CD4-positive, alpha-beta memory T cell (primary cell): ENCODE measurements at places on chromosomes 2 and 18. TPM values are rescaled to one million over a fixed set of nuclear protein-coding genes. Genes with fewer than 3 reads are reported as not detected.

Gene PRADC1
- total RNA-seq = 7.4 TPM

Gene VIT
- not detected for total RNA-seq

Gene HNRNPA3
- 172 TPM for total RNA-seq

Gene MEP1B
- not detected for total RNA-seq

Gene KATNAL2
- total RNA-seq = 2.1 TPM

GRCh38 chr2:112199188-112199587 is 55.7 kb downstream of the ZC3H8 start:
- no peak for DNase-seq

DNA sequence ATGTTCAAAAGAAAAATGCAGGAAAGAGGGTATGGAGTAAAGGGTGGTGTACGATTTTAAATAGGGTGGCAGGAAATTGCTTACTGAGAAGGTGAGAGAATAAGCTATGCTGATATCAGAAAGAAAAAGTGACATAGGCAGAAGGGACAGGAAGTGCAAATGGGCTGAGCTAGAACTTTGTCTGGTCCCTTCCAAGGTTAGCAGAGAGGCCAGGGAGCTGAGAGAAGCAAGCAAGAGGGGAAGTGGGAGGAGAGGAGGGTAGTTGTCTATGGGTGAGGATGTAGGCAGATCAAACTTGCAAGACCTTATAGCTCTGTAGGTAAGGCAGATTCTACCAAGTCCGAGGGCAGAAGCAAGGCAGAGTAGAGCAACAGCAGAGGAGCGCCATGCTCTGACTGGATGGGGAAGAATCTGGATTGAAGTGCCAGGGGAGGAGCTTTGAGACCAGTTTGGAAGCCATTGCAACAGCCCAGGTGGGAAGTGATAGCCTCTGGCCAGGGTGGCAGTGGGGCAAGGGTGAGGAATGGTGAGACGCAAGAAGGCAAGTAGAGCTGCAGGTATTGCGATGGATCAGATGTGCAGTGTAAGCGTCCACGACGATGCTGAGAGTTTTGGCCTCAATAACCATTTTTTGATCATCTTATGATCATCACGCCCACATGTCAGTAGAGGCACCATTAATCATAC is 134.4 kb upstream of the APCDD1 start:
- no peak for DNase-seq

GRCh38 chr2:204470178-204470620 is 75.1 kb upstream of the PARD3B start:
- DNase-seq = no peak

DNA sequence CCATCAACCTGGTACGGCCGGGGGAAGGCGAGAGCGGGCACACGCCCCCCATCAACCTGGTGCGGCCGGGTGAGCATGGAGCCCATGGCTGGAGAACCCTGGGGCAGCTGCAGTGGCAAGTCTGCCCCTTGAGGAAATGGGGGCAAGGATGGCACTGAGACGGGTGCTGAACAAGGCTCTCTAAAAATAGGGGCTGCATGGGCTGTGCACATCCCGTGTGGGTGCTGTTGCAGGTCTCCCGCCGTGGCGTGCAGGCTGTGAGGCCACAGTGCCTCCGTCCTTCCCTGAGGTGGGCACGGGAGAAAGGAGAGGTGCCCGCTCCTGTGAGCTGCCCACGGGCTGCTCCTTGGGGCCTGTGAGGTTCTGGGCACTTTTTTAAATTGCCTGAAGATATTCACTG is 99.2 kb downstream of the NFATC1 start:
- DNase-seq = no peak

DNA sequence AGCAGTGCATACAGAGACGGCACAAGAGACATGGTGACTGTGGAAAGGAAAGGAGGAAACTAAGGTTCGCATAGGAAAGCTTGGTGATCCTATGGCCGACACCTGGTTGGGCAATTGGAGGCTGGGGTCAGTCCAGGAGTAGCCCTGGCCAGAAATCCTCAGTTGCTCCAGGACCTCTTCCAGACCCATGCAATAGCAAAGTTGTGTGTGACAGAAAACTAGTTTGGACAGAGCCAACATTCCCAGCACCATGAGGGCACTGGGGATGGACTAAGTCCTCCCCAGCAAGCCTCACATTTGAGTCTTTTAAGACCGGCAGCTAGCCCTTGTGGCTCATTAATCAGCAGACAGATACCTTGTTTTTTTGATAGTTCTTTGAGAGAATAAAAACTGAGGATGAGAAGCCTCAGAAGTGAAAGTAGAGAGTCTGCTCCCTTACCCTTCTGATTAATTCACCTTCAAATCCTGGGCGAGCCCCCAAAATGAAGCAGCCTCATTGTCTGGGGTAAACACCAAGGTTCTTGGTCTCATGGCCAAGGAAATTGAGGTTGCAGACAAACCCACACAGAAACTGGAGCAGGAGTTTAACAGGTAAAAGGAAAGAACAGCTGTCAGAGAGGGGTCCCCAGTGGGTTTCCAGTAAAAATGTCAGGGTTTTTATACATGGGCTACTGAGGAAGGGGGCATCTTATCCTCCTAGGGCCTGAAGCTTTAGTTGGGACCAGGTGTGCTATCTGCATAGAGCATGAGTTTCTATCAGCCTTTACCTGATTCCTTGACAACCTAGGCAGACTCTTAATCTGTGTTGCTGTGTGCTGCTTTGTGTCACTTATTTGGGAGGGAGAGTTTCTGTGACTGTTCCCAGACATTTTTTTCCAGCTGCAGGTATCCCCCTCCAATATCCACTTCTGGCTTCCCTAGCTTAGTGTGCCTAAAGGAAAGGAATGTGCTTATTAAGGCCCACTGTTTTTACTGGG is 39.1 kb downstream of the STK17B start:
- peak; percentile 62 for DNase-seq

- DNase-seq = no peak
Observed at GRCh38 chr2:156065912-156066311, 266.6 kb downstream of the NR4A2 start.

DNA sequence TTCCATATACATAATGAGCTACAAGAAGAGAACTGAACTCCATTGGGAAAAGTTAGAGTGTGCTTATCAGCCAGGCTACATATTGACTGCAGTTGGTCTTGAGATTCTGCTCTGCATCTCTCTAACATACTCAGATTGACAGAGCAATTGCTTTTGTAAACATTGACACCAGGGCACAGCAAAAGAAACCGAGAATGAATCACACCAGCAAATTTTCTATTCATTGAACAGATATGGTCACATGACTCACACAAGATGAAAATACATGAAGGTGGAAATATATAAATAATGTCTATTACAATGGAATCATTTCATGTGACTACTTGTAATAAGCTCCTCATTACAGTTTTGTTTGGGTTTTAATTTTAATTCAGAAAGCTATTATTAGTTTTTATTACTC is 691.9 kb upstream of the TMEFF2 start:
- no peak for DNase-seq

DNA sequence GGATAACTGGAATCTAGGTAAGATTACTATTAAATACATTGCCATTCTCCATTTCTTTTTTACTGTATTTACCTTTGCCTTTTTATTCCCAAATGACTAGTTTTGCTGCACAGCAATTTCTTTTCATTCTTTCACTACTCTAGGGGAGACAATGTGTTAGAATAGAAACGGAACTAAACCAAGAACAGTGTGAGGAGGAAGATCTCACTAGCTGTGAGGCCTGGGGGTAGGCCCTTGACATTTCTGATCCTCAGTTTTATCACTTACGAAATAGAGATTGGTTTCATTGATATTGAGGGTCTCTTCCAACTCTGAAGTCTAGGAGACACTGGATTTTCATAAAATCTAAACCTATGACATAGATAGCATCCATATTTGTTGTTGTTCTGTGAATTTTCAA is 191.1 kb downstream of the IKZF2 start:
- no peak for DNase-seq

GRCh38 chr2:214706986-214707385 is 102.5 kb downstream of the BARD1 start:
- no peak for DNase-seq

- peak; percentile 68 for DNase-seq
Observed at GRCh38 chr2:24919037-24919505, 966 bp downstream of the ADCY3 start.

- DNase-seq = no peak
Observed at GRCh38 chr2:213247566-213247965, 36.7 kb upstream of the SPAG16 start.

GRCh38 chr18:45820106-45820745 is 5.2 kb upstream of the SIGLEC15 start:
- DNase-seq = no peak

DNA sequence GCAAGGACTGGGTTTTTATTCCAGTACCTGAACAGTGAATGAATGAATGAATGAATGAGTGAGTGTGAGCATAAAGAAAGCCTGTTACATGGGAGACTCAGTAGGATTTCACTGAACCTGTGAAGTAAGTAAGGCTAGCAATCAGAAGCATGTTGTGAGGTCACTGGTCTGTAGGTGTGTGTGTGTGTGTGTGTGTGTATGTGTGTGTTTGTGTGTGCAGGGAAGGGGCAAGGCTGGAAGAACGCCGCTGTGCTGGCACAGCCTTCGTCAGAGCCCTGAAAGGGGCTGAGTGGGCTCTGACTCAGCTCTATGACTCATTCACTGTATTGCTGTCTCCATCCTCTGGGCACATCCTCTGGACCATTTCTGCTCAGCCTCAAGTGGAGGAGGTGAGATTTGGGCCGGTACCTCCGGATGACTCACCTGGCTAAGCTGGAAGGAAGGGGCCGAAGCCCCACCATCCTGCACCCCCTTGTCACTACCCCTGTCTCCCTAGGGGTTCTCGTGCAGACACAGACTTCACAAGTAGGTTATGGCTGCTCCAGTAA is 51.4 kb upstream of the MRPL33 start:
- DNase-seq = no peak

GRCh38 chr2:109178968-109179367 is 50.0 kb downstream of the SH3RF3 start:
- no peak for DNase-seq

DNA sequence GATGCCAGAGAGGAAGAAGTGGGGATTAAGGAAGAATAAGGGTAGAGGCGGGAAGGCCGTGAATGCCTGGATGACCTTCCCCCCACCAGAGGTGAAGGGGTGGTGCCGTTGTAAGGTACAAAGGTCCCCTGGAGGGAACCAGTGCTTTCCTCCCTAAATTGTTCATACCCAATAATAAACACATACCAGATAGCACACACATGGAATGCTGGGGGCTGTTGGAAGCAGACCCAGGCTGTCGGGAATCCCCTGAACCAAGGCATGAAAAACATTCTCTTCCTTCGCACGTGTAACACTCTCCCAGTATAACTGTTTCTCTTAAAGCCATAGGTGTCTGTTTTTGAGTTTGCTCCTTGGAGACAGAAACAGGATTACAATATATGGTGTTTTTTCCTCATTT is 107.1 kb upstream of the CTAGE1 start:
- no peak for DNase-seq

DNA sequence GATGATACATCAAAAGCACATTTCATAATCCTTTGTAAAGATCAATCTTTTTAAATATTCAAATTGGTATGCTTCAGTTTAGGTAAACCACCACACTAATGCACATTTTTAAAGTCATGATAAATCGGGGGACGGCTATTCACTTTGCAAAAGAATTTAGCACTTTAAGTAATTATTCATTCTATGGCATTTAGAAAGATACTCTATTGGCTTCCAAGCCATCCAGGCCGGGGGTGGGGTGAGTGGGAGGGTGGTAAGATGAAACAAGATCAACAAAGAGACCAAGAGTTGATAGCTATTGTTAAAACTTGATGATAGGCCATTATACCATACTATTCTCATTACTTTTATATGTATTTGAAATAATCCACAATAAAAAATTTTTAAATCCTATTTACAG is 41.0 kb downstream of the EPG5 start:
- DNase-seq = no peak

- no peak for DNase-seq
Observed at GRCh38 chr18:72999971-73000607, 132.3 kb upstream of the NETO1 start.

- DNase-seq = no peak
Observed at GRCh38 chr18:49098386-49098785, 147.6 kb upstream of the SMAD7 start.

GRCh38 chr2:54524226-54524991 is 68.3 kb downstream of the SPTBN1 start:
- DNase-seq = no peak

GRCh38 chr2:177606636-177607035 is 214.1 kb downstream of the AGPS start:
- DNase-seq = no peak

DNA sequence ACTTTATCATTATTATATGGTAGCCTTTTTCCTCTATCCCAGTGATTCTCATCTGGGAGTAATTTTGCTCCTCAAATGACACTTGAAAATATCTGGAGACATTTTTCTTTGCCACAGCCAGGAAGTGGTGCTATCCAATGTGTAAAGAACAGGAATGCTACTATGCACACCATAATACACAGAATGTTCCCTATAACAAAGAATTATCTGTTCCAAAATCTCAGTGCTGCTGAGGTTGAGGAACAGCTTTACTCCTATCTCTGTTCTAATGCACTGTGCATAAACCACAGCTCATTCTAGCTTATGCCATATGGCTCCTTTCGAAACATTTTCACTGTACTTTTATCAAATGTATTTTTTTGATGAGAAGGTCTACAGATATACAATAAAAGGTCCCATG is 1231.2 kb upstream of the CELF4 start:
- no peak for DNase-seq
